ENCODE measurements at places on chromosomes 13 and 19. TPM values are rescaled to one million over a fixed set of nuclear protein-coding genes. Genes with fewer than 3 reads are reported as not detected.

ZNF443 gene
- total RNA-seq, result 2.2 TPM

- no peak for DNase-seq
These were observed 254.7 kb downstream of the KLF12 start for GRCh38 chr13:73879346-73880015.

PALM3 gene
- 0.30 TPM for total RNA-seq

GRCh38 chr19:41688098-41688497 lies at the start of gene CEACAM7:
CEACAM7 (minus strand) TSS chr19:41688270; CDS start chr19:41688165, 105 bp downstream.
- no peak for DNase-seq

DNA sequence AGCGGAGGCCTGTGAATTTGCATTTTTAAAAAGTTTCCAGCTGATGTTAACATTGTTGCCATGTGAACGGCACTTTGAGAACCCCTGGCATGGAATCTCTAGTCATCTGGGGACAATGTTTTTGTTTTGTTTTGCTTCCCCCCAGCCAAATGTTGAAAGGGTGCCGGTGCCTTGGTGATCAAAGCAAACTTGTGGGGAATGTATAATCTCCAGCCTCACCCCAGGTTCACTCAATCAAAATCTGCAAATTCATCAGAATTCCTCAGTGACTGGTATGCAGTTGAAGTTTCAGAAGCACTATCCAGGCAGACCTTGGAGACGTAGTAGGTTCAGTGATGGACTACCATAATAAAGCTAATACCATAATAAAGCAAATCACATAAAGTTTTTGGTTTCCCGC lies 428.7 kb downstream of the MYO16 start:
- no peak for DNase-seq

GRCh38 chr13:58933475-58933874 lies 1230.3 kb downstream of the DIAPH3 start:
- DNase-seq, result no peak

POSTN gene
- total RNA-seq, result 349 TPM

GRCh38 chr19:35062942-35063341 lies 21.4 kb downstream of the HPN start:
- no peak for DNase-seq

ZNF541 gene
- not detected for total RNA-seq

DNA sequence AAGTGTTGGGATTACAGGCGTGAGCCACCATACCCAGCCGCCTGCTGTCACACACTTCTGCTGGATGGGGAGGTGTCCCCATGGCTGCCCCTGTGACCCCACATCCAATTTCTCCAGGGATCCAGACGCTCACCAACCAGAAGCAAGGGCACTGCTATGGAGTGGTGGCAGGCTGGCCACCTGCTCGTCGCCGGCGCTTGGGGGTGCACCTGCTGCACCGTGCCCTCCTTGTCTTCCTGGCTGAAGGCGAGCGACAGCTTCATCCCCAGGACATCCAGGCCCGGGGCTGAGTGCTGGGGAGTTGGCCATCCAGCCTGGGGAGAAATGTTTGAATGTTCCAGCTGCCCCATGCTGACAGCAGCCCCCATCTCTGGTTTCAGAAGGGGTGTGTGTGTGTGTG lies 4.6 kb downstream of the ANKLE1 start:
- DNase-seq, result no peak

MLNR gene
- total RNA-seq, result not detected

DNA sequence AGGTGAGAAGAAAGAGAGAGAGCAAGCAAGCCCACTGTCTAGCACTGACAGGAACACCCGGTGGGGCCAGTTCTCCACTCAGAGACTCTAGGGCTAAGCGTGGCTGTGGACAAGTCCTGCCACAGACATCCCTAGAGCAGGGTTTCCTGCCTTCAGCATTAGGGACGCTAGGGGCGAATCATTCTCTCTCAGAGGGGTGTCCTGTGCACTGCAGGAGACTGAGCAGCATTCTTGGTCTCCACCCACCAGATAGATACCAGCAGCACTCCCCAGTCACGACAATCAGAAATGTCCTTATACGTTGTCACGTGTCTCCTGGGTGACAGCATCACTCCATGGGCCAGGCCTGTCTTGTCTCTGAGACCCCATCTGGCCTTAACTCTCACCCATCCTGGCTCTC lies 1.5 kb downstream of the OR10H1 start:
- DNase-seq, result no peak

PTGER1 gene
- total RNA-seq, result 1.6 TPM

DNA sequence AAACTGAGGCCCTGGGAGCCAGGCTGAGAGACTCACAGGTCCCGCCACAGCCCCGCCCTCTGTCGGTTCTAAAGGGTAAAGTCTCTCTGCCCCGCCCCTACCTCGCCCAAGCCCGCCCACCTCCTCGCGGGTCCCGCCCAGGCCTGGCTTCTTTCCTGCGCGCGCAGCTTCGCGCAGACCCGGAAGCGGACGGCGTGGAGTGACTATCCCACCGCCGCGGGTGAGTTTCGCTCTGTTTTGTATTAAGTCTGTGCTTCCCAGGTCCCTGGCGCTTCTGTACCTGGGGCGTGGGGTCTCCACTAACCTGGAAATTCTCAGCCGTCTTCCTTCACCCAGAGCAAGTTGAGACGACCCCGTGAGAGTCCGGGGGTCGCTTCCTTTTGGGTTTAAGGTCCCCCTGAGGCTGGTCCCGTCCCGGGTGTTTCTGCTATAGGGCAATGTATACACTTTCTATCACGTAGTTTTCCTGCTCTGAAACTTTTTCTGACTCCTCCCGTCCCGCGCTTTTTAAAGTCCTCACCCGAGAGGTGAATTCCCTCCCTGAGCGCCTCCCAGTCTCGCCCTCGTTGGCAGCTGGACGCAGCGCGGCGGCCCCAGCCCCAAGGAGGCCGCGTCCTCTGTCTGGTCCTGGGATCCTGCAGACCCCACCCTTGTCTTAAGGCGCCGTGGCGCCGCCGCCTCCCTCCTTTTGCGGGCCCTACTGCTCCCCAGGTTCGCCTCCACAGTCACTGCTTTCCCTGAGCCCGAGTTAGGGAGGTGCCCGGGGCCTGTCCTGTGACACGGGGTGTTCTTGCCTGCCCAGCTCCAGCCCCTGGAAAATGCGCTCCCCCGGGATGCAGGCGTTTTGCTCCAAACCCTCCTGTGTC lies at the start of gene ZNF765:
TSS of gene ZNF765 (plus strand) at position 176 of the 866 bp plus-strand sequence. CDS start 2,867 bp downstream, outside the sequence.
- peak; percentile 98 for DNase-seq

DNA sequence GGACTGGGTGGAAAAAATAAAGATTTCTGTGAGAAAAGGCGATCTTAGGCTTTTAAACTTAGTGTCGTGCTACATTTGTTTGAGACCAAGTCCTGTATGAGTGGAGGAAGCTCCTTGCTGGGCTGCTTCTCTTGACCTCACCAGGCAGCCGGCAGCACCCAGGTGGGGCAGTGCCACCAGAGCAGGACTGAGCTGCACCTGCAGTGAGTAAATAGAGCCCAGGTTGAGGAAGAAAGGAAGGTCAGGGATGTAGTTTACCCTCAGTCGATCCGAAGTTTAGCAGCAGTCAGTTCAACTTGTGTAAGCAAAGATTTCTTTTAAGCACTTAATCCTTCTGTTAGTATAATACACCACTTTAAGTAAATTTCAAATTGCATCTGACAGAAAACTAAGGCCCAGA lies 13.6 kb downstream of the HNRNPM start:
- no peak for DNase-seq

- DNase-seq, result no peak
These were observed 276.7 kb downstream of the SLC7A1 start for GRCh38 chr13:29318741-29319140.

RDH8 gene
- not detected for total RNA-seq

GRCh38 chr13:99991828-99992775 lies 10.5 kb downstream of the ZIC2 start:
- no peak for DNase-seq

- no peak for DNase-seq
These were observed 10.1 kb downstream of the ZNF714 start for GRCh38 chr19:21092109-21092508.

GRCh38 chr13:99255271-99255670 lies 2.9 kb downstream of the GPR18 start:
- DNase-seq, result no peak

WTIP gene
- total RNA-seq, result 25.7 TPM

GNA15 gene
- total RNA-seq, result not detected

ZNF665 gene
- 5.1 TPM for total RNA-seq

DNA sequence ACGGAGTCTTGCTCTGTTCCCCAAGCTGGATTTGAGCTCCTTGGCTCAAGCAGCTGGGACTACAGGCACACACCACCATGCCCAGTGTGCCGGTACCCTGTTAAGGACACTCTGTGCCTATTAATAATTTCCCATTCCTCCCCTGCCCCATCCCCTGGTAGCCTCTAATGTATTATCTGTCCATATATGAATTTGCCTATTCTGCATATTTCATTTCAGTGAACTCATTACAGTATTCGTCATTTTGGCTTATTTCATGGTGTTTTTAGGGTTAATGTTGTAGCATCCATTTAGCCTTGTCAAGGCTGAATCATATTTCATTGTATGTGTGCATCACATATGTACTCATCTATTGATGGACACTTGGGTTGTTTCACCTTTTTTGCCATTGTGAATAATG lies 33.6 kb downstream of the SKA3 start:
- DNase-seq, result no peak

Measured in osteocyte (in vitro differentiated cells).